ENCODE measurements at places on chromosomes 5 and 9.

- DNase-seq = peak; percentile 21
Observed at GRCh38 chr5:180830253-180831138, 27.9 kb upstream of the MGAT1 start.

GRCh38 chr5:91794856-91795548 is 411.9 kb upstream of the ARRDC3 start:
- DNase-seq = no peak

GRCh38 chr5:136051486-136052220 is 22.9 kb downstream of the TGFBI start:
- no peak for DNase-seq

DNA sequence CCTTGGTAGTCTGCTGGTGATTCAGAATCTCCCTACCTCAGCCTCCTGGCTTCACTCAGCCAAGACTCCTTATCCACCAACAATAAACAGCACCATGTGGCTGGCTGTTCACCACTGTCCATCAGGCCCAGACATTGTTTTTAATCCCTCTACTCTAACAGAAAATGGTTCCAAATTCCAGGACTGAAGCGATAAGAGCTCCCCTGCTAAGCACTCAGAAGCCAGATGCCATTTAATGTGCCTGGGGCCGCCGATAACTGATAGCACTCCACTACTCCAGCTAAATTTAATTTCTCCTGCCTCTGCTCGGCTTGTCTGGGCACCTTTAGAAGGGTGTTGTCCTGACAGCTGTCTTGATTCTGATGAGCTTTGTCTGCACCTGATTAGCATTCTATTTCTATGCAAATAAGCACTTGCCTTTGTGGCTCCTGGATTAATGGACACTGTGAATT is 47.1 kb downstream of the ZNF622 start:
- no peak for DNase-seq

DNA sequence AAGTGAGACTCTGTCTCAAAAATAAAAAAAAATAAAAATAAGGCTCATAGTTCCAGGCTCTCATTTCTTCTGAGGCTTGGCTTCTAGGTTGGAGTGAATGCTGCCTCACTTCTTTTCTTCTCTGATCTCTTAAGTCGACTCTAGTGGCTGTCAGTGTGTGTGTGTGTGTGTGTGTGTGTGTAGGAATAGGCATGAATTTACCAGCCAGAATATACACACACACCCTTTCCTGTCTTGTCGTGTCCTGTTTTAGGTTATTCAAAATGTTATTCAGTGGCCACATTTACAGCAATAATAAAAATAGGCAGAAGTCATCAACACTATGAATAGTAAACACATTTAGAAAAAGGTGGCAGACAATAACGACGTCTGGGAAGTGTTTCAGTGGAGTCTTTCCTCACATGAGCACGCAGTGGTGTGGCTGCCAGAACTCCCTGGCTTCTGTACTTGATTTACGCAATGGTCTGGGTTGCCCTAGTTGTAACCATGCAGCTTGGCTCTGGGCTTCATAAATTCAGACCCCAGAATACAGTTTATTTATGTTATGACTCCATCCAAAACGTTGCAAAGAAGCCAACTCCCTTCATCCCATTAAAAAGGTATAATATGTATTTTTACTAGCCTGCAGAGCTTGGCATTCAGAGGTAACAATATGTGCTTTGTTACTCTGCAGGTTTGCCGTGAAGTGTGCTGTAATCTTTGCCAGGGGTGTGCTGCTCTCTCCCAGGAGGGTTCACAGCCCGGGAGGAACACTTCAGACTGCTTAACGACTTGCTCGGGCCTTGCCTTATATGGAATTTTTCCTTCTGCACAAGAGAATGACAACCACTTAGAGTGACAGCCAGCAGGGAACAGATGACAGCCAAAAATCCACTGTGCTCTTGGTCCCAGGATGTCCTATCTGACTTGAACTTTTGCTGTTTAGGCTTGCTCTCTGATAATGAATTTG is 34.4 kb upstream of the PALM2AKAP2 start:
- no peak for DNase-seq

GRCh38 chr9:96565671-96566497 is 53.8 kb downstream of the CDC14B start:
- no peak for DNase-seq

GRCh38 chr5:92605591-92605990 is 975.4 kb downstream of the NR2F1-AS1 start:
- no peak for DNase-seq

Measured in stimulated activated CD4-positive, alpha-beta T cell treated with anti-CD3 and anti-CD28 coated beads, Interleukin-1b, Interleukin-23, amount 100 ng/mL, for 1 hour (primary cell).